ENCODE measurements at places on chromosomes 2 and 18. TPM values are rescaled to one million over a fixed set of nuclear protein-coding genes. Genes with fewer than 3 reads are reported as not detected.

The IL36G gene
- not detected for total RNA-seq

The DQX1 gene
- 22.2 TPM for total RNA-seq

The ANKRD36C gene
- 45.8 TPM for total RNA-seq

The UCN gene
- 0.52 TPM for total RNA-seq

GRCh38 chr18:22169889-22170420, 566 bp downstream of the GATA6 start:
- DNase-seq, result peak; percentile 32

- DNase-seq, result no peak
Measured at GRCh38 chr2:169005080-169005598, 26.0 kb downstream of the ABCB11 start.

DNA sequence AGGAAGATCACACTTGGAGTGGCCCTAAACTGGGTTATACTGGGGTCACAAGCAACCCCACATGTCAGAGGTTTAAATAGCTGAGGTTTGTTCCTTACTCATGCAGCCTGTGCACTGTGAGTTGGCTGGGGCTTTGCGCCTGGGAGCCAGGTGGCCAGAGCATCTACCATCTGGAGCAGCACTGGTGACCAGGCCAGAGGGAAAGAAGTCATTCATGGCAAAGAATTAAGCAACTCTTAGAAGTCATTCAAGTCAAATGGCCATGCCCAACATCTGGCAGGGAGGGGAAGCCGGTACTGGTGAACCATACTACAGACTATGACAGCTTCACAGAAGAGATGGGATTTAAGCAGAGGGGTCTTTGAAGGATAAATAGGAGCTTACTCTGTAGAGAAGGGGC, 90.7 kb downstream of the POLR1A start:
- DNase-seq, result no peak

Data from mucosa of descending colon (tissue), 3 donors.